A549 treated with GW870086 at 1 μM for 4 hours (cell line): ENCODE measurements at places on chromosomes 16 and 17. TPM values are rescaled to one million over a fixed set of nuclear protein-coding genes. Genes with fewer than 3 reads are reported as not detected.

SPATA32 gene
- total RNA-seq, result 0.08 to 0.19 TPM (median 0.15 TPM) in 5 replicates

MRPL45 gene
- total RNA-seq, result 61.9 to 67.1 TPM (median 63.1 TPM) in 5 replicates

CDH3 gene
- total RNA-seq, result 0.17 to 0.31 TPM (median 0.22 TPM) in 5 replicates

ARSG gene
- total RNA-seq, result 1.5 to 2.1 TPM (median 1.7 TPM) in 5 replicates

KRTAP4-9 gene
- total RNA-seq, result not detected in 5 replicates
